ENCODE measurements at places on chromosomes 5 and 9. TPM values are rescaled to one million over a fixed set of nuclear protein-coding genes. Genes with fewer than 3 reads are reported as not detected.
A peak's percentile ranks its signal among the peaks of the same experiment; 100 is the strongest.

- no peak for DNase-seq
These were observed 618.8 kb downstream of the HINT1 start for GRCh38 chr5:130546211-130546610.

ADGRD2 gene
- total RNA-seq, result not detected

SHISAL2B gene
- total RNA-seq, result not detected

FAT2 gene
- total RNA-seq, result 0.51 TPM

GRCh38 chr5:85017261-85017660, 632.6 kb upstream of the EDIL3 start:
- DNase-seq, result no peak

BSPRY gene
- 0.19 TPM for total RNA-seq

GRCh38 chr9:27703216-27703980, 130.1 kb upstream of the C9orf72 start:
- DNase-seq, result no peak

DNA sequence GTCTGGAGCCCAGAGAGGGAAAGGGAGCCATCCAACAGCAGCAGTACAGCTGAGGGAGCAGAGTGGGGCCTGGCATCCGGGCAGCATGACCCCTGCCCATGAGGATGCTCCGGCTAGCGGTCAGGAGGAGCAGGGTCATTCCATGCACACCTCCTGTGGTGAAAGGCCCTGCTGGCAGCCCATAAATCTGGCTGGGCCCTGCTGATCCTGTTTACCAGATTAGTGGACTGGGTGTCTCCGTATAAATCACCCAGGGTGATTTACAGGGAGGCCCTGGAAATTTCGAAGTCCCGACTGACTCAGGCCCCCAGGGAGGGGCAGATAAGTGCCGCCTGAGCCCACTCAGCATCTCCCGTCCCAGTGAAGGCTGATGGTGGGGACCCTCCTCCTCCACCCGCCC, 117.6 kb upstream of the HAND1 start:
- DNase-seq, result no peak

GPR150 gene
- 0.32 TPM for total RNA-seq

MARCHF3 gene
- 44.7 TPM for total RNA-seq

GRCh38 chr5:54220230-54221040, 89.9 kb downstream of the ARL15 start:
- DNase-seq, result no peak

GCNT1 gene
- total RNA-seq, result 15.3 TPM

- DNase-seq, result no peak
These were observed 103.1 kb upstream of the SLC44A1 start for GRCh38 chr9:105141146-105141975.

- DNase-seq, result no peak
These were observed 28.0 kb upstream of the SIL1 start for GRCh38 chr5:139226131-139226530.

HSPA9 gene
- 224 TPM for total RNA-seq

GRCh38 chr5:38660194-38660668, 103.8 kb upstream of the LIFR start:
- no peak for DNase-seq

GRCh38 chr5:154815684-154816247, 34.6 kb downstream of the FAXDC2 start:
- DNase-seq, result peak; percentile 55

- DNase-seq, result no peak
These were observed 14.2 kb downstream of the AP3B1 start for GRCh38 chr5:78280261-78280660.

CCDC171 gene
- 0.87 TPM for total RNA-seq

GRCh38 chr9:14136047-14136635, 177.8 kb downstream of the NFIB start:
- DNase-seq, result no peak

OR13C5 gene
- not detected for total RNA-seq

DNA sequence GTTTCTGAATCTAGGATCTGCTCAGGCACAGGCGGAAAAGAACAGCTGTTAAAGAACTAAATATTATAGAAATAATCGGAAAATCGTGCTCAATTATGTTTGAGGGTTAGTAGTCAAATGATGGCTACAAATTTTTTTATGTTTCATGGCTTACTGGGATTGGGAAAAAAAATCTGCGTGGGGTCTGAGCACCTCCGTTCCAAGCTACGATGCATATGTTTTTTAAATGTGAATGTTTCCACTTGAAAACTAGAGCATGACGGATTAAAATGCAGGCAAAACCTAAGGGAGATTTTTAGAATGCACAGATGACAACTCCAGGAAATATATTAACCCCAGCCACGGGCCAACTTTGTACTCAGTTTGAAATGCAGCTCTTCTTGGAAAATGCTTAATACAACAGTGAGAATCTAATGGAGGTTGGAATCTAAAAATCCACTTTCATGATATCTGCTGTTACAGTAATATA, 5.3 kb downstream of the OTP start:
- no peak for DNase-seq

ANXA2R gene
- total RNA-seq, result 2.0 TPM

CCNO gene
- not detected for total RNA-seq

GRCh38 chr5:78858364-78858763, 126.7 kb downstream of the ARSB start:
- DNase-seq, result no peak

DNA sequence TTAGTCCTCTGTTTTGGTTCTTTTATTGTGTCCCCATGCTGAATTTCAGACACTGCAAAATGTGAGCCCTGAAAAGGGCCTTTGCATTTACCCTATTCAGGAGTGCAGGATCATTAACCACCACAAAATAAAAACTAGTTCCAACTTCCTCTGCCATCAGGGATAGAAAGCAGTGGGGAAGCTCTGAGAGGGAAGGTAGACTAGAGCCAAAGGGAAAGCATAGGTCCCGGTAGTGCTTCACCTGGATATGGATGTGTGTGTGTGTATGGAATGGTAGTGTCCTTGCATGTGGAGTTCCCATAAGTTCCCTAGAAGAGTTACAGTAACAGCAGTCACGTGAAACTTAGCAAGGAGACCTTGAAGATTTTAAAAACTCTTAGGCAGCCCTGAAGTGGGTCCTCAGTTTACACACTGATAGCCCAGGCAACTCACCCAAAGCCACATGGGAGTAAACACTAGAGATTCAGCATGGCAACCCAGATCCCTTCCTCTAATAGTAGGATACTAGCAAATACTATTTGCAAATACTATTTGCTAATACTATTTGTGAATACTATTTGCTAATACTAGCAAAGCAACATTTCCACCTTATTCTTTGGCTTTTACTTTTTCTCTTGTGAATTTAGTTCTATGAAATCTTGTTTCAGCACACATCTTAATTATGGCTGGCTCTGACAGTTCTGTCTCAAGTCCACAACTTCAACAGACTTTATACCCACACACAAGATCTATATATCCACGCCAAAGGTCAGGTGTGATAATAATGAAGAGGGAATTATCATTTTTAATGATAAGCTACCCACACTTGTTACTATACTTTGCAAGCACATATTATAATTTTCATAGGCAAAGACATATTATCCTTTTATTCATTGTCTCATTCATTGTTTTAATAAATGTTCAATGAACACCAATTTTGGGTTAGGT, 70.4 kb upstream of the IFNE start:
- DNase-seq, result no peak

- no peak for DNase-seq
These were observed 25.6 kb downstream of the KCNN2 start for GRCh38 chr5:114387433-114387832.

DNA sequence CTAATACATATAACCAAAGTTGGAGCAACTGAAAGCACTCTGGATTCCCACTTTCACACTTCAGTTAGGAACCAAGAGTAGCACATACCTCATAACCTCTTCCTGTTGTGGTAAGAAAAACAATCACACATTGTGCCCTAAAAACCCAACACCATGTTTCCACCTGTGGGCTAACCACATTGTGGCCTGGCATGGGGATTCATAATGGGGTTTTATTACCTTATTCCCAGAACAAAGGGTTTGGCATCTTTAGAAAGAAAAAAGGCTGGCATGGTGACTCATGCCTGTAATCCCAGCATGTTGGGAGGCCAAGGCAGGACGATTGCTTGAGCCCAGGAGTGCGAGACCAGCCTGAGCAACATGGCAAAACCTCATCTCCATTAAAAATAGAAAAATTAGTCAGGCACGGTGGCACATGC, 60.6 kb downstream of the HSD17B3 start:
- no peak for DNase-seq

HDHD3 gene
- total RNA-seq, result 15.4 TPM

PCDHGB3 gene
- total RNA-seq, result 2.7 TPM

DNA sequence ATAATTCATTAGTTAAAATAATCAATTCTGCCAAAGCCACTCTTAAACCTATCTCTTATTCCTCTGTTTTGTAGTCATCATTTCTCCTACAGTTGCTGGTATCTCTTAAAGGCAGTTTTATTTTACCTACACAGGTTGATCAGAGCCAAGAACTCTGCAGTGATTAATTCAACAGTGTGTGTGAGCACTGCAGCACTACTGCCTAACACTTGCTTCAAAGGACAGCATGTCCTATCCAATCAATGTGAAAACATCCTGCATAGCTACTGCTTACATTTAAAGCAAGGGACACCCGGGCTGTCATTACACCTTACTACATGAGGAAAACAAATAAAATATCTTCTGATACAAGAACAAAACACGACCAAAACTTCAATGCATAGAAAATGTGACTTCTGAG, 45.1 kb upstream of the HK3 start:
- DNase-seq, result no peak

CTNNA1 gene
- total RNA-seq, result 355 TPM

- no peak for DNase-seq
These were observed 120.5 kb downstream of the PRDM6 start for GRCh38 chr5:123209502-123210027.

GALNT10 gene
- 33.1 TPM for total RNA-seq

DNA sequence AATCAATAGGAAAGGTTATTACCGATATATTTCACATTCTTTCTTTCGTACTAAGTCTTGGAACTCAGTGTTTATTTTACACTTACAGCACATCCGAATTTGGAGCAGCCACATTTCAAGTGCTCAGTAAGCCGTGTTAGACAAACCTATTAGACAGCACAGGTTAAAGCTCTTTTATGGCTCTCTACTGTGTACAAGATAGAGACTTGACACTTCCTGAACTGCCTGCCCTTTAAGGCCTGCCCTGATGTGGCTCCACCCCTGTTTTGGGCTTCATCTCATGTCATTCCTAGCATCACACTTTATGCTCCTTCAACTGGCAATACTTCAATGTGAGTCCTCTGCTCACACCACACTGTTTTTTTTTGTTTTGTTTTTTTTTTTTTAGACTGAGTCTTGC, 23.5 kb upstream of the SUSD1 start:
- no peak for DNase-seq

ZNF883 gene
- 2.5 TPM for total RNA-seq

DNA sequence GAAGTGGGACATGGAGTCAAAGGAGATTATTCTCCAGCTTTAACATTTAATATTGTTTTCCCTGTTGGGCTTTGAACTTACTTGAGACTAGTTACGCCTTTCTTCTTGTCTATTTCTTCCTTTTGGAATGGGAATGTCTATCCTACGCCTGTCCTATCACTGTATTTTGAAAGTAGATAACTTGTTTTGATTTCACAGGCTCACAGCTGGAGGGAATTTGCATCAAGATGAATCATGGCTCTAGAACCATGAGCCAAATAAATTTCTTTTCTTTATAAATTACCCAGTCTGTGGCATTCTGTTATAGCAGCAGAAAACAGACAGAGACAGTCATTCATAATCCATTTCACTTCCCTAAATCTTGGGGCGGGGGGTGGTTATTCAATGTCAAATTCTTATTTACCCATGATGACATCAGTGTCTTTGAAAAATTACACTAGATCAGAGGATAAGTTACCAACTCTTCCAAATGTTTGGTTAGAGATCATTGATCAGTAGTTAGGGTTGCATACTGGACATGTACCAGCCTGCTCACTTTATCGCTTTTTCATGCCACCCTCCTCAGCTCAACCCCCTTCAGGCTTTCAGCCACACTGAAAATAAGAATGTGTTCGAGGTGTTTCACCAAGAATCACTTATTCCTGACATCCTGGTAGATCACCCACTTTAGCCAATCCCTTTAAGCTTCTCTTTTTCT, 419.6 kb upstream of the PIK3R1 start:
- DNase-seq, result no peak

C9orf153 gene
- 0.55 TPM for total RNA-seq

PHF24 gene
- 0.39 TPM for total RNA-seq

GRCh38 chr5:82320966-82321365, 42.8 kb upstream of the RPS23 start:
- DNase-seq, result no peak

DNA sequence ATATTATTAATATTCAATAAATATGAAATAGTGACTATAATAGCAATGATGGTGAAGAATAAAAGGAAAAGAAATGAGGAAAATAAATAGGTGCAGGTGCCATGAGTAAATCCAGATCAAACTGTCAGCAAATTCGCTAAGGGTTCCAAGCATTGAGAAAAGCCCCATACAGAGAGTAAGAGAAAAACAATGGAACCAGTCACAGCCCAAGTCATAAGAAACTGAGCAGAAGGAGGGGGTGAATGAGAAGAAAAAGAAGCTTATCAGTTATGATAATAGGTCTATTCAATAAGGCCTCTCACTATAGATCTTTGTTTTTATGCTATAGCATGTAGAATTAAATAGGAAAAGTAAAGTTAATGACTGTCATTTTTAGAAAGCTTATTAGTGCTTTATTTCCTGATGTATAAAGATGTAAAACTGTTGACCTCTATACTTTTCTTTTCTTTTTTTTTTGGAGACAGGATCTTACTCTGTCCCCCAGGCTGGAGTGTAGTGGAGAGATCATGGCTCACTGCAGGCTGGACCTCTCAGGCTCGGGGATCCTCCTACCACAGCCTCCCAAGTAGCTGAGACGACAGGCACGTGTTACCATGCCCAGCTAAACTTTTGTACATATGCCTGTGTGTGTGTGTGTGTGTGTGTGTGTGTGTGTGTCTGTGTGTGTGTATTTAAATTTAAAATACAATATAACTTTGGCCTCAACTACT, 72.4 kb downstream of the FYB1 start:
- no peak for DNase-seq

SCGB3A1 gene
- 0.71 TPM for total RNA-seq

DNA sequence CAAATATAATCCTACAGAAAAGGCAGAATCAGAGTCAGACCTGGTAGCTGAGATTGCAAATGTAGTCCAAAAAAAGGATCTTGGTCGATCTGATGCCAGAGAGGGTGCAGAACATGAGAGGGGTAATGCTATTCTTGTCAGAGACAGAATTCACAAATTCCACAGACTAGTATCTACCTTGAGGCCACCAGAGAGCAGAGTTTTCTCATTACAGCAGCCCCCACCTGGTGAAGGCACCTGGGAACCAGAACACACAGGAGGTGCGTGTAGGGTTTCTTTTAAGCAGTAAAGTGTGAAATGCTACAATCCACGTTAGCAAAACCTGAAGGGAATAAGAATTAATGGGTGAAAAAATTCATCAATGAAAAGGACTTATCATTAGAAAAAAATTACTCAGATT, 145.8 kb downstream of the GIN1 start:
- DNase-seq, result no peak

DNA sequence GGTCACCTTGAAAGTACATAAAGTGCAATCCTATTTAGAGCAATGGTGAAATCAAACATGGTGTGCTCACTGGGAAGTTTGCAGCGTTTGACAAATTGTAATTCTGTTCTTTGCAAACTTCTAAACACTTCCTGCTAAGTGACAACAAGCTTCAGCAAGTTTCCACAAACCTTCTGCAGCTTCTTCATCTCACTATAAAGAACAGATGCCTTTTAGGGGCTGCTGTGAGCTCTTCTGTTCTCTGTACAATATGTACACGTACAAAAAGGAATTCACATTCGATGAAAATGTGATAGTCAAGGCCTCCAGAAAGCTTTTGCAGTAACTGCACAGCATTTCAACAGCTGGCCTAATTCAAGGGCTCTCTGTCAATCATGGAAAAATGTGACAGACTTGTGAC, 543.1 kb downstream of the CETN3 start:
- DNase-seq, result no peak

GRCh38 chr5:181281077-181281983, 20.4 kb upstream of the TRIM52 start:
- DNase-seq, result no peak

MRPL50 gene
- 10.1 TPM for total RNA-seq
